ENCODE measurements at places on chromosomes 16 and 17.

- DNase-seq: no peak
Observed at GRCh38 chr16:12079412-12079965, 103.0 kb downstream of the SNX29 start.

- peak; percentile 78 for DNase-seq
Observed at GRCh38 chr16:81583893-81584631, 139.5 kb downstream of the CMIP start.

GRCh38 chr17:83101805-83102480 is 22.5 kb downstream of the METRNL start:
- no peak for DNase-seq

DNA sequence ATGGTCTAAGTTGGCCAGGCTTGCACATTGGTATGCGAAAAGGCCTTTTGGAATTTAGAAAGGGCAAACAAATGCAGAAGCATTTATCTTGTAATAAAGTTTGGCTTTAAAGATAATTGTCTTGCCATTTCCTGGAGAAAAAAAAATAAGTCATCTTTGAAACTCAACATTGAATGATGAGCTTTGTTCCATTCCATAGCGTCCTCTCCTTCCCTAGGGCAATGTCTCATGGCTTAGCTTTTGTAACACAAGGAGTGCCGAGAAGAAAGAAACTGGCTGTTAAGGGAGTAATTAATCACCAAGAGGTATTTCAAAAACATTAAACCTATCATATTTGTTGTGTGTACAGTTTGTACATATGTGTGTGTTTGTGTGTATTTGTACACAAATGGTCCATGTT is 372.3 kb downstream of the NPIPA8 start:
- no peak for DNase-seq

GRCh38 chr16:8828541-8829165 is 31.0 kb downstream of the PMM2 start:
- peak; percentile 45 for DNase-seq

DNA sequence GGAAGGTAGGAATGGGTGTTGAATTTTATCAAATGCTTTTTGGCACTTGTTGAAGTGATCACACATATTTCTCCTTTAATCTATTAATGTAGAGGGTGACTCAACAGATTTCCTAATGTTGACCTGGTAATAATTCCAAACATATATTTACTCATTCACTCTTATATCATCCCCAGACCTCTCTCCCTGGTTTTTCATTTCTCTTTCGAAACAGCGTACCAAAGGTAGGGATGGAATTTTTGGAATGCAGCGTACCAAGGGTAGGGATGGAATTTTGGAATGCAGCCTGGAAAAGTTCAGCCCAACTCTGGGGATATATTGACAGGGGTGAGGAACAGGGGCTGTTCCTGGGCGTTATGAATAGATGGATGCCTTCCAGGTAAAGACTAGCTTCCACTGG is 7.3 kb downstream of the KIF18B start:
- peak; percentile 27 for DNase-seq

GRCh38 chr17:82061047-82061925 is 4.3 kb downstream of the DUS1L start:
- no peak for DNase-seq

DNA sequence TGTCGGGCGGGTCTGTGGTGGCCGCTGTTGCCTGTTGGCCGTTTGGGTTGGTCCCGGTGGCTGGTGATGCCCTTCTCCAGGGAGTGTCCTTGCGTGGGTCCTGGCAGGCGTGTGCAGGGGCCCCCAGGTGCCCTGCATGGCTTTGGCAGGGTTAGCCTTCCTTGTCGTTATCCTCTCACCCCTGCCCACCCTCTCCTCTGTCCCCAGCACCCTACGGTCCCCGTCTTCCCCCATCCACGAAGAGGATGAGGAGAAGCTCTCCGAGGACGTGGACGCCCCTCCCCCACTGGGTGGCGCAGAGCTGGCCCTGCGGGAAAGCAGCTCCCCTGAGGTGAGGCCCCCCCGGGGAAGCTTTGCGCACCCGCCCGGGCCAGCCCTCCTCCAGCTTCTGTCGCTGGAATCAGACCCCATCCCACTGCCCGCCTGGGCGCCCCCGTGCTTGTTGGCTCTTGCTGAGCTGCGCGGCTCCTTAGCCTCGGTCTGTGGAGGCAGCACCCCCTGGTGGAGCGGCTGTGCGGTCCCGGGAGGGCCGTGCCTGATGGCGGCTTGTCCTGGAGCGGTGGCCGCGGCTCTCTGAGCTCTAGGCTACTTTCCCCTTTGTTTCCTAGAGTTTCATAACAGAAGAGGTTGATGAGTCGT is 10.6 kb upstream of the NUDT16L1 start:
- peak; percentile 30 for DNase-seq

- peak; percentile 64 for DNase-seq
Observed at GRCh38 chr16:19329932-19330331, 44.4 kb downstream of the CLEC19A start.

DNA sequence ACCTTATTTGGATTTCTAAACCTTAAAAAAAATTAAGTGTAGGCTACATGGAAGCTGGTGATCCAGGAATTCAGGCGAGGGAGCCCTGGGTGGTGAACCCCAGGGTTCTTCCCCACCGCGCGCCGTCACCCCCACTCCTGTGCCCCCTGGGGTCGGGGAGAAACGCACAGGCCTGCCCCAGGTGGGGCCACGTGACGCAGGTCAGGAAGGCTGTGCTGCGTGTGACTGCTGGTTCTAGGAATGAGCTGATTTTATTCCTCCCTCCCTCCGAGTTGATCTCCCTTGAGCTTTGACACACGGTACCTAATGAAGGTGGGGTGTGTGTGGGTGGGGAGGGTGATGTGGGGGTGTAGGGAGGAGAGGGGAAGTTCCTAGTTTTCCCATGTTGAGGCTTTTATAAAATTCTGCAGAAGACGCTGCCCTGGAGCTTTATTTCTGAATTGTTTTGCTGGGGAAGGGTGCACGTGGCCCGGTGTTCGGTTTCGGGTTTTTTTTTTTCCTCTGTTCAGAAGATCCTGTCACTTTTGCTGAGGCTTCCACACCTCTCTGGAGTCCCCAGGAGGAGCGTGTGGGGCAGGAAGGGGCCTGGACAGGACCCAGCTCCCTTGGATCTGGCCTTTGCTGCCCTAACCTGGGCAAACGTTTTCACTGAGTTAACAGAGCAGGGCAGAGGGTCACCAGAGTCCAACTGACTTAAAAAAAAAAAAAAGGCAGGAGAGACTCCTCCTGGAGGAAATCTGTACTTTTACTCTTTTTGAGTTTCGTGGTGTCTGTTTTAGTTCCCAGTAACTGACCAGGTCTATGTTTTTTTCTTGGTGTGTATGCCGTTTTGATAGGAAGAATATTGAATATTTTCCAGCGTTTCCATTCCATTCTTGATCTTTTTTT is 55.8 kb upstream of the GSE1 start:
- peak; percentile 49 for DNase-seq

DNA sequence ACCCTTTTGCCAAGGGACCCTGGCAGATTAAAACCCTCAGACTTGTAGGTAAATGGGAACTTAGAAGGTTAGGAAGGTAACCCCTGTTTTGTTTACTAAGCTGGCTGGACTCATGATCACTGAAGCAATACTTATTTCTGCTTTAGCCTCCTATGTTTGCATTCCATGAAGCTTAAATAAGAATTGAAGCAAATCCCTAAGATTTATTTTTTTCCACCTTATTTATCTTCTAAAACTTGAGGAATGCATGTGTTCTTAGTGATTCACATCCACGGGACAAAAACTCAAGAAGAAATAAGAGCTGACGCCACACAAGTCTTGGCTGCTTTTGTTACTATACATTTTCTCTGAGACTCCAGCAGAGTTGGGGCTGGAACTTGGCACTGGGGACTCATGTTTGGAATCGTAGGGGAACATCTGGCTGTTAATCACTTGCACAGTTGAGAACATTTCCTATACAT is 35.5 kb downstream of the CLUAP1 start:
- DNase-seq: no peak

GRCh38 chr17:64742326-64742725 is 80.2 kb upstream of the SMURF2 start:
- no peak for DNase-seq

GRCh38 chr16:31464781-31465260 is 5.5 kb downstream of the ARMC5 start:
- DNase-seq: no peak

- peak; percentile 22 for DNase-seq
Observed at GRCh38 chr16:82738699-82739098, 111.9 kb downstream of the CDH13 start.
